ENCODE measurements at places on chromosomes 6 and 20.

DNA sequence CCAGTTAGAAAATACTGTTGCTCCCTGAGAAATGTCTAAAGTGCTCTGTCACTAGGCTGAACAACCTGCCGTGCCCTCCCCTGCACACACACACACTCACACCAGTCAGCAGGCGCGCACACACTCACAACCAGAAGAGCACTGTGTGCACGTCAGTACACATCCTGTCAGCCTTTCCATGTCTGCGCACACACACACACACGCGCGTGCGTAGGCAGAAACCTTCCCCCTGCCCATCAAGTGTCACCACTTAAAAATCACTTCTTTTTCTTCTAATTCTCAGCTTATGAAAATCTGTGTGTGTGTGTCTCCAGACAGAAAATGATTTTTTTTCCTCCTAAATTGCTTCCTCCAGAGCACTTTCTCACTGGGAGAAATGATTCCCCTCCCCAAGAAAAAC is 100.3 kb downstream of the EDN3 start:
- DNase-seq, result no peak

GRCh38 chr20:39893003-39893685 is 795.9 kb downstream of the MAFB start:
- DNase-seq, result no peak

DNA sequence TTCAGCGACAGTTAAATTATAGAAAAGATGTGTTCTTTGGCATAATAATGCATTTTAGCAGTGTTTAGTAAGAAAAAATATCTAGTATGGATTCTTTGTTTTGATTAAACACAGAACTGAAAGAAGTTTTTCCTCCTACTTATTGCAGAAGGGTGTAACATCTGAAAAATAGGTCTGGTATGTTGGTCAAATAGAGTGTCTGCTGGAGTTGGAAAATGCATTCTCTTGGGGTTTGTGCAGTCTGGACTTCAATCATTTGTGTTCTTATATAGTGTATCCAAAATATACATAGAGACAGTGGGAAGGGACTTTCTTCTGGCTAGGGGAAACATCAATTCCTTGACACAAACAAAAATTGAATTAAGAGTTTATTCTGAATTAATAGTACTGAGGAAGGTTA is 132.4 kb upstream of the MAN1A1 start:
- DNase-seq, result no peak

- DNase-seq, result peak; percentile 9
Observed at GRCh38 chr6:126385536-126385935, 45.6 kb downstream of the CENPW start.

DNA sequence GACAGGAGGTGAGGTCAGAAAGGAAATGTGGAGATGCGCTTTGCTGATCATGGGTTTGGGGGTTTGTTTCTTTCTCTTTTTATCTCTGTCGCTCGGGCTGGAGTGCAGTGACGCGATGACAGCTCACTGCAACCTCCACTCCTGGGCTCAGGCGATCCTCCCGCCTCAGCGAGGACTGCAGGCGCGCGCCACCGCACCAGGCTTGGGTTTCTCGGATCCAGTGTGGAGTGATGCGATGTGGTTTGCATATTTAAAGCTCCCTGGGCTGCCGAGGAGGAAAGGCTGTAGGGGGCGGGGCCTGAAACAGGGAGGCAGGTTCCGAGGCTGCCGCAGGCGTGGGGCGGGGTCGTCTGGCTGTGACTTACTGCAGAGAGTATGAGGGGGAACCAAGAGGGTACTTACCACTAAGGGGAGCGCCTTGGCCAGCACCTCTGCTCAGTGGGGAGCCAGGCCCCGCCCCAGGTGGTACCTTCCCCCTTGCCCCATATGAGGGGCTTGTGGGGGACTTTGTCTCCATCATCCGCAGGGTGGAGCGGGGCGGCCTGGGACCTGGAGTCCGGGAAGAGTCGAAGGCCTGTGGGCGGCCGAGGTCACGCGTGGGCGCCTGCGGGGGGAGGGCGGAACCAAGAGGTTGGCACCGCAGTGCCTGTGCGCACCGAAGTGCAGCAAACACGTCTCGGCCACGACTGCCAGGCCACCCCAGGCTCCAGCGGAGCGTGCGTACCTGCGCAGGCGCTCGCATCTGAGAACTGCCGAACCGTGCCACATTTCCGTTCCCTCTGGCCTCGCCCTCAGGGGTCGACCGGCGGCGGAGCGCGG is 12.7 kb upstream of the BAK1 start:
- no peak for DNase-seq

GRCh38 chr20:50186987-50187402 is 3.6 kb upstream of the CEBPB start:
- DNase-seq, result no peak

GRCh38 chr6:20583444-20583800 is 49.2 kb downstream of the CDKAL1 start:
- no peak for DNase-seq

GRCh38 chr20:63737695-63737944 is 1.2 kb downstream of the LIME1 start:
- DNase-seq, result no peak

DNA sequence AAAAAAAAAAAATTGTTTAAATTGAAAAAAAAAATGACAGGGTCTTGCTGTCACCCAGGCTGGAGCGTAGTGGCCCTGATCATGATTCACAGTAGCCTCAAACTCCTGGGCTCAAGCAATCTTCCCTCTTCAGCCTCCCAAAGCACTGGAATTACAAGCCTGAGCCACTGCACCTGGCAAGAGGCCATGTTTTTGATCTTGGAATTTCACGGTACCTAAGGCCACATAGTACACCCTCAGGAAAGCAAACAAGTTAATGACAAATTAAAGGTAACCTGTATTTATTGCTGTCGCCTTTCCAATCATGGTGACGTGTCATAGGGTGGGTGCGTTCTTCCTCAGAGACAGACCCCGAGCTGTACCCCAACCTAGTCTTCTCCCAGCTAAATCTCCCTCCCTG is 79.2 kb downstream of the LINC00237 start:
- no peak for DNase-seq

- no peak for DNase-seq
Observed at GRCh38 chr20:63014710-63015109, 7.9 kb upstream of the BHLHE23 start.

Measured in hematopoietic multipotent progenitor cell treated with erythropoietin and hydrocortisone succinate and interleukin-3 and kit ligand, for 6 days (in vitro differentiated cells).